SJSA1 (cell line): ENCODE measurements at places on chromosomes 6 and 20. TPM values are rescaled to one million over a fixed set of nuclear protein-coding genes. Genes with fewer than 3 reads are reported as not detected.

- no peak overlapping the region for H3K4me3 ChIP-seq
- DNase-seq, result no peak
- H3K27ac ChIP-seq, result no peak overlapping the region
- peaks cover 45% of the 10 kb centered on the region for H3K36me3 ChIP-seq
- H3K27me3 ChIP-seq, result no peaks in the 10 kb centered on the region
These were observed 14.3 kb downstream of the CUL9 start for GRCh38 chr6:43196337-43196736.

DNA sequence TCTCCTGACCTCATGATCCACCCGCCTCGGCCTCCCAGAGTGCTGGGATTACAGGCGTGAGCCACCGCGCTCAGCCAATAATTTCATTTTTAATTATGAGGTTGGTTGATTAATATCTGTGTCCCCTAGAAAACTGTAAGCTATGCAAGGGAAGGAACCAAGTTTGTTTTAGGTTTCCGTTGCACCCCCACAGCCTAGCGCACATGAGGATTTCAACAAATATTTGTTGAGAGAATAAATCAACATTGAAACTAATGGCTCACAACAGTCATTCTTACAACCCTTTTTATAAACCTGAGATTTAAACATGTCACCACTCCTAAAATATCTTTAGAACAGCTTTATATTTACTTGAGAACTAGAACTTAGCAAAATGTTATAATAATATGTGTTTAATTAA, 114.0 kb upstream of the CARMIL1 start:
- H3K4me1 ChIP-seq, result no peaks in the 10 kb centered on the region
- no peak overlapping the region for H3K27ac ChIP-seq
- H3K4me3 ChIP-seq, result no peak overlapping the region
- no peak for DNase-seq

- no peaks in the 10 kb centered on the region for H3K27me3 ChIP-seq
- DNase-seq, result no peak
- H3K4me1 ChIP-seq, result peaks cover 60% of the 10 kb centered on the region
These were observed 81.0 kb downstream of the ZMYND8 start for GRCh38 chr20:47275548-47275947.

GRCh38 chr6:158057213-158057987, 75.7 kb downstream of the SYNJ2 start:
- no peaks in the 10 kb centered on the region for H3K27me3 ChIP-seq
- peaks cover 54% of the 10 kb centered on the region for H3K4me1 ChIP-seq
- peak overlapping the region; percentile 67 for H3K27ac ChIP-seq
- peaks cover 29% of the 10 kb centered on the region for H3K36me3 ChIP-seq

GRCh38 chr6:19552076-19552475, 285.1 kb upstream of the ID4 start:
- DNase-seq, result no peak
- no peaks in the 10 kb centered on the region for H3K36me3 ChIP-seq
- no peaks in the 10 kb centered on the region for H3K4me1 ChIP-seq
- H3K27ac ChIP-seq, result no peak overlapping the region

GRCh38 chr6:121694389-121694788, 258.9 kb downstream of the GJA1 start:
- no peak overlapping the region for H3K4me3 ChIP-seq
- DNase-seq, result no peak
- H3K27ac ChIP-seq, result peak overlapping the region; percentile 76
- H3K36me3 ChIP-seq, result no peaks in the 10 kb centered on the region

DNA sequence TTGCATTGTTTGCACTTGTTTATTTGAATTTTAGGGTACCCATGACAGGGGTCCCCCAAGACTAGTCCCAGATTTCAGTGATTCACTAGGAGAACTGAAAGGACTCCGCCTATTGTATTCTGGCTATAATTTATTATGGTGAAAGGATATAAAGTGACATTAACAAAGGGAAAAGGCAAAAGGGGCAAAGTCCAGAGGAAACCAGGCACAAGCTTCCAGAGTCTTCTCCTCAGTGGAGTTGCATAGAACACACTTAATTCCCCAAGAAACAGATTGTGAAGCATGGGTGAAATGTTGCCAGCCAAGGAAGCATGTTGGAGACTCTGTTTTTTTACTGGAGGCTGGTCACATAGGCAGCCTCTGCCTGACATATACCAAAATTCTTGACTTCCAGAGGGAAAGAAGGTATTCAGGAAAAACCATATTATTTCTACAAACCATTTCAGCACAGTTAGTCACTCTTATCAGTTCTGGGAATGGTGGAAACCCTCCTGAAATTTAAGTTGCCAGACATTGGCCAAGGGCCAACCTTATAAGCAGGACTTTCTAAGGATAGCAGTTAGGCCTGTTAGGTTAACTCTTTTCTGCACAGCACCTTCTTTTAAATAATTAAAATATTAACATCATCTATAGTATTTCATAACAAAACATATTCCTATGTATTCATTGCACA, 71.8 kb downstream of the FIG4 start:
- no peak overlapping the region for H3K27ac ChIP-seq
- peaks cover 8% of the 10 kb centered on the region for H3K4me1 ChIP-seq
- no peaks in the 10 kb centered on the region for H3K36me3 ChIP-seq
- H3K4me3 ChIP-seq, result no peak overlapping the region

GTF3C6 gene
- 157 and 191 TPM in 2 replicates for total RNA-seq

ZNF165 gene
- total RNA-seq, result 0.08 TPM in 1 of 2 replicates, not detected in the other

NKX2-4 gene
- total RNA-seq, result 21.4 and 23.9 TPM in 2 replicates

NHLRC1 gene
- 1.3 and 4.6 TPM in 2 replicates for total RNA-seq

ELOVL2 gene
- total RNA-seq, result 6.8 and 10.9 TPM in 2 replicates

TCP11 gene
- total RNA-seq, result 0.60 and 1.6 TPM in 2 replicates
